ENCODE measurements at places on chromosomes 1 and 21. TPM values are rescaled to one million over a fixed set of nuclear protein-coding genes. Genes with fewer than 3 reads are reported as not detected.

DNA sequence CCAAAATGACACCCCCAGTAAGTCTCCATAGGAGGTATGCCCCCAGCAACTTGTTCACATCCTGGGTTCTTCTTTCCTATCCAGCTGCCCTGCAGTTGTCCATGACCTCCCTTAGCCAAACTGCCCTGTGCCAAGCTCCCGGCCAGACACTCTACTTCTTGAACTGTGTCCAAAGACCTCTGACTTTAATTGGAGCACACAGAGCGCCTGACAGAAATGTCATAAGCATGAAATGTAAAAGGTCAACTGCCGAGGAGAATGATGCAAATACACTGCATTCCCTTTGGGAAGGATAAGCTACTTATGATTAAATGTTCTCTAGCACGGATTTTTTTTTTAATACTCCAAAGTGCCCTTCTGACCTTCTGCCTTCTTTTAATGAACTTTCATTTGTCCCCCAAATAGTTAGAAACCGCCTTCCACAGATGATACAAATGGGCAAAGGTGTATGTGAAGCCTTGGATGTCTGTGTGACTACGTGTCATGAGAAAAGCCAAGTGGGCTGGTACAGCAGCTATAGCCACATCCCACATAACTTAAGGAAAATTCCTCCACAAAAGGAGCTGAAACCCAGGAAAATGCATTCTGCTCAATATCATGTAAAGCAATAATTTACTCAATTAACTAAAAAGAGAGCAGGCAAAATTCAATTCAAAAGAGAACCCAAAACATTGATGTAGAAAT lies 26.8 kb downstream of the PALMD start:
- no peaks in the 10 kb centered on the region for H3K27me3 ChIP-seq
- no peak for DNase-seq
- H3K4me3 ChIP-seq = no peak overlapping the region
- H3K36me3 ChIP-seq = no peaks in the 10 kb centered on the region
- peak overlapping the region; percentile 30 for H3K27ac ChIP-seq

DNA sequence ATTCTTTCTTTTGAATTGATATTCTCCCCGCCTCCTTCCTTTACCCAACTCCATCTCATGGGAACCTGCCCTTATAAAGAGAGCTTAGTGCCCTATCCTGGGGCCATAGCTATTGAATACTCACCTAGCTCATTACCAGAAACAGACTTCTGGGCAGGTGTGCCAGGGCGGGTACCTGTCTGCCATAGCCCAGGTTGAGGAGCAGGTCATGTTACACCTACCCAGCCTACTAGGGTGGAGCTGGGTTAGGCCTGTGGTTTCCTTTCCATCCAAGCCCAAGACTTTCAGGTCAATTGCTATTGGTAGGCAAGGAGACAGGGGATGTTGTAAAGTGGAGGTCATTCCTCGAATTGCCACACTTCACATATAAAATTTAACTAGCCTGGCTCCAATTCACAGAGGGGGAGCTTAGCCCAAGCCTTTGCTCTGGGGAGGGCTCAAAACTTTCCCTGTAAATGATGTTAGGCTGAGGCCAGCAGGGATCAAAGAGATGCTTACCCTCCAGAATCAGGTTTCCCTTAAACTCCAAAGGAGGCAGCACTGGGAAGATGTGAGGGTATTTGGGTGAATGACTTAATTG lies 87.1 kb upstream of the IPO9 start:
- no peaks in the 10 kb centered on the region for H3K36me3 ChIP-seq
- no peaks in the 10 kb centered on the region for H3K27me3 ChIP-seq
- H3K4me1 ChIP-seq = peaks cover 15% of the 10 kb centered on the region
- no peak overlapping the region for H3K27ac ChIP-seq
- no peak for DNase-seq
- no peak overlapping the region for H3K4me3 ChIP-seq

GRCh38 chr21:37368541-37369279 lies 2.1 kb downstream of the DYRK1A start:
- H3K4me3 ChIP-seq = peak overlapping the region; percentile 90
- H3K36me3 ChIP-seq = no peaks in the 10 kb centered on the region
- H3K27ac ChIP-seq = peak overlapping the region; percentile 99
- H3K27me3 ChIP-seq = no peaks in the 10 kb centered on the region
- peaks cover 44% of the 10 kb centered on the region for H3K4me1 ChIP-seq
- no peak for DNase-seq

GRCh38 chr1:179142889-179143299 lies 61.0 kb downstream of the TOR3A start:
- H3K27me3 ChIP-seq = no peaks in the 10 kb centered on the region
- peak overlapping the region; percentile 39 for H3K4me3 ChIP-seq
- no peak for DNase-seq

DNA sequence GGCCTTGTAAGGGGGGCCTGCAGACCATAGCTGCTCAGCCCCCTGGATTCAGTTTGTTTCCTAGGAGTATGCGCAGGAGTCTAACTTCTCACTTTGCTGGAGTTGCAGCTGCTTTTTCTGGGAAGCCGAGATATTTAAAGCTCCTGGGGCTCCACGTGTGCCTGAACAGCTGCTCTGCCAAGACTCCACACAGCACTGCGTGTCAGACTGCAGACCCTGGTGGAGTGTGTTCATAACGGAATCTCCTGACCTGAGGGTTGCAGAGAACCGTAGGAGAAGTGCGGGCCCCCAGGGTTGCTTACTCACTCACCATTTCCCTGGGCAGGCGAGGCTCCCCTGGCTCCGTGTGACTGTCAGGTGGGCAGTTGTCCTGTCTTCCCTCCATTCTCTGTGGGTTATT lies 474.3 kb upstream of the TMPRSS15 start:
- H3K4me3 ChIP-seq = no peak overlapping the region
- no peak overlapping the region for H3K27ac ChIP-seq
- no peak for DNase-seq
- no peaks in the 10 kb centered on the region for H3K36me3 ChIP-seq
- H3K27me3 ChIP-seq = no peaks in the 10 kb centered on the region

DNA sequence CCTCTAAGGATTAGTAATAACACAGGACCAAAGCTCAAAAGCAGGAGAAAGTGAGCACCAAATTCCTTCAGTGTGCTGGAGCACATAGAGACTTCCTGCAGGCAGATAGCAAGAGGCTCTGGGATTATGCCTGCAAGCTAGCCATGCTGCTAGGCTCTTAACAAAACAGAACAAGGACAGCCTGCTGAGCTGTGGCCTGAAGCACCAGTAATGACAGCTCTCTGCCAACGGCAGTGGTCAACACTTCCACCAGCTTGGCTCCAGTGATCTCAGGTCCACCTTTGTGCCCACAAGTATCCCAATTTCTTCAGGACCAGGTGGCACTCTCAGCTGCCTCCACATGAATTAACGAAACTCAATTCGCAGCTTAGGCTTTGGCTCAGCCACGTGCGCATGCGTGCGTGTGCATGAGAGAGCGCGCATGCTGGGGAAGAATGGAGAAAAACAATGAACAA lies 64.2 kb downstream of the SLC45A1 start:
- H3K36me3 ChIP-seq = peaks cover 4% of the 10 kb centered on the region
- no peak overlapping the region for H3K4me3 ChIP-seq
- H3K4me1 ChIP-seq = peaks cover 94% of the 10 kb centered on the region
- H3K27ac ChIP-seq = no peak overlapping the region
- no peaks in the 10 kb centered on the region for H3K27me3 ChIP-seq

DNA sequence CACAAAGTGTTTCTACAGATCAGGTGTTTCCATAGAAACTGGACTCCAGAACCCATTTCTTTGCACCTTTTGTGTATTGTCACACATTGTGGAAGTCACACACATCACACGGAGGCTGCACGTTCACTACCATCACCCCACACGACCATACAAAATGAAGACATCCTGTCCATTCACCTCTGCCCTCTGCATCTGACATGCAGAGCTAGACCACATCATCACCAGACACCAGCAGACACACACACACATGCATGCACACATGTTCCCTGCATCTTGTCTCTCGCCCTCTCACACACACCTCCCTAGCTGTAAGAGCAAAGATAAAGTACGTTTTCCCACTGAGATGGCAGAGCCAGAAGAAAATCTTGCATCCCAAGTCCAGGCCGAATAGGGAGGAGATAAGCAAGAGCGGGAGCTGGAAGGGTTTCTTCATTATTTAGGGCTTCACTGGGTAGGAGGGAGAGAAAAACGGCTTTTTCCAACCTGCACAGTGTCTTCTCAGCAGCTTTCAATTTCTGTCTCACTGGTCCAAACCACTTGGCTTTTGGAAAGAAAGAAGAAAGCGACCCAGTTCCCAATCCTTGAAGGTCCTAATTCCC lies 709 bp downstream of the PRELP start:
- DNase-seq = no peak
- H3K27me3 ChIP-seq = no peaks in the 10 kb centered on the region
- peaks cover 10% of the 10 kb centered on the region for H3K4me1 ChIP-seq
- peak overlapping the region; percentile 77 for H3K27ac ChIP-seq
- H3K4me3 ChIP-seq = peak overlapping the region; percentile 47
- no peaks in the 10 kb centered on the region for H3K36me3 ChIP-seq

GRCh38 chr1:17330856-17331255 lies 22.9 kb downstream of the PADI4 start:
- H3K4me1 ChIP-seq = no peaks in the 10 kb centered on the region
- no peaks in the 10 kb centered on the region for H3K36me3 ChIP-seq
- DNase-seq = no peak
- H3K27me3 ChIP-seq = no peaks in the 10 kb centered on the region
- no peak overlapping the region for H3K27ac ChIP-seq

GRCh38 chr21:45511661-45512431 lies 30.4 kb downstream of the SLC19A1 start:
- H3K27ac ChIP-seq = no peak overlapping the region
- DNase-seq = peak; percentile 68
- H3K4me1 ChIP-seq = peaks cover 17% of the 10 kb centered on the region
- no peaks in the 10 kb centered on the region for H3K27me3 ChIP-seq
- H3K4me3 ChIP-seq = no peak overlapping the region
- peaks cover 11% of the 10 kb centered on the region for H3K36me3 ChIP-seq

DNA sequence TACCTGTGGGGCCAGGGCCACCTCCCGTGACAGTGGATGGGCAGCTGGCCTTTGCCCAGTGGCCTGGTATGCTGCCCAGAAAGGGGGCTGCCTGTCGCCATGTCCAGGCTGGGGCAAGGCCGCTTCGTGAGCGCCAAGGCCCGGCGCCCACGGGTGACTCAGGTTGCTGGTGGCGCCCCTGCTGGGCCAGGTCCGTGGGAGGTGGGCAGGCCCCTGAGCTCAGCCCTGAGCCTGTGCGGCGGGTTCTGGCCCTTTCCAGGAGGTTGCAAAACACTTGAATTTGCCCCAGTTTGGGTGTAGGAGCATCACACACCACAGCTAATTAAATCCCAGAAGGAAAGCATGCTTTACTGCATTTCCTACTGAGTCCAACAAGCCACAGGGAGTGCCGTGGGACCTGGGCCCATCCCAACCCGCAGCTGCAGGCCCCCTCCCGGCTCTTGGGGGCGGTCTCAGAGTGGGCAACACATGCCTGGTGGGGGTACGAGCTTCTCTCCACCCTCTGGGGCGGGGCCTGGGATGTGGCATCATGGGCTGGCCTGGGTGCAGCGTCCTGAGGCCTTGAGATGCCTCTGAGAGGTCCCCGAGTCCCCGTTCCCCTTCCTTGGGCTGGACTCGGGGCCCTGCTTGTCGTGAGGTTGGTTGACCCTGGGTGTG lies 159.8 kb downstream of the PEX14 start:
- DNase-seq = no peak
- H3K27me3 ChIP-seq = no peaks in the 10 kb centered on the region
- peaks cover 34% of the 10 kb centered on the region for H3K36me3 ChIP-seq
- H3K27ac ChIP-seq = peak overlapping the region; percentile 89
- no peak overlapping the region for H3K4me3 ChIP-seq
- H3K4me1 ChIP-seq = peaks cover 52% of the 10 kb centered on the region

- no peak overlapping the region for H3K27ac ChIP-seq
- no peak for DNase-seq
- H3K4me3 ChIP-seq = no peak overlapping the region
- H3K36me3 ChIP-seq = no peaks in the 10 kb centered on the region
- H3K27me3 ChIP-seq = no peaks in the 10 kb centered on the region
- H3K4me1 ChIP-seq = peaks cover 10% of the 10 kb centered on the region
These were observed 69.3 kb downstream of the SPAG17 start for GRCh38 chr1:118115567-118116295.

GRCh38 chr1:223739366-223740037 lies 27.2 kb downstream of the CAPN2 start:
- H3K4me3 ChIP-seq = no peak overlapping the region
- DNase-seq = no peak
- H3K27me3 ChIP-seq = no peaks in the 10 kb centered on the region
- H3K4me1 ChIP-seq = peaks cover 62% of the 10 kb centered on the region

DNA sequence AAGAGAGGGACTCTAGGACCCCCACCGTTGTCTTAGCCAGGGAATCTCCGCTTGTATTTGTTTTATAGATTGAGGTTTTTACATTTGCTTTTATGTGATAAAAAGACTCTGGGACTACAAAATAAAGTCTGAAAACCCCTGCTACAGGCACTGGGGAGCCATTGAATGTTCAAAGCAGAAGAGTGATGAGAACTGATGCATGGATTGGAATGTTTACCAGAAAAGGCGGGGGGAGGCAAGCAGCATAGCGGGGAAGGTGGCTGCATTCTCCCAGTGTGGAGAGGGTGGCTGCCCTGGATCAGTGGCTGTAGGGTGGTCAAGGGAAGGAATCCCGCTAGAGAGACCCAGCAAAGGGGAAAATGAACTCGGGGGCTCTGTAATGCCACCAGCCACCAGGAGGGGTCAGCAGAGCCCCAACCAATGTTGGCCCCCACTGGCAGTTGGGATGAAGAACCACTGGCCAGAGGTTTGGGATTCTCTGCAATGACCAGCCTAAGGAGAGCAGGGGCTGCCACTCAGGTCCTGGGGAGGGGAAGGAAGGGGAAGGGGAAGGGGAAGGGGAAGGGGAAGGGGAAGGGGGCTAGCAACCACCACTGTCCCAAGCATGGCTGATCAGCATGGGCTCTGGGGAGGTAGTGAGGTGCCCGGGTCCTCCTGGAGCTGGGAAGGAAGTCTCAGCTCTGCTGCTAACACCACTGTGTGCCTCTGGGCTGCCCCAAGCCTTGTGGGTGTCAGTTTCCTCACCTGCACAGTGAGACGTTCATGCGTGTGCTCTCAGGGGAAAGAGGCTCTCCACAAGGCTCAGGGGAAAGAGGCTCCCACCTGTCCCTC lies 19.2 kb upstream of the PEF1 start:
- no peak for DNase-seq
- peaks cover 16% of the 10 kb centered on the region for H3K4me1 ChIP-seq
- H3K4me3 ChIP-seq = no peak overlapping the region
- no peaks in the 10 kb centered on the region for H3K36me3 ChIP-seq

- H3K27me3 ChIP-seq = no peaks in the 10 kb centered on the region
- H3K4me1 ChIP-seq = peaks cover 54% of the 10 kb centered on the region
- H3K4me3 ChIP-seq = peak overlapping the region; percentile 90
- peak; percentile 88 for DNase-seq
- H3K27ac ChIP-seq = peak overlapping the region; percentile 98
- peaks cover 18% of the 10 kb centered on the region for H3K36me3 ChIP-seq
These were observed 1.1 kb upstream of the PRXL2B start for GRCh38 chr1:2585318-2586092.

Gene NUP210L
- total RNA-seq = 0.91 TPM

Gene ITGB2
- total RNA-seq = 370 TPM

Gene TAS1R1
- total RNA-seq = not detected

Gene GJA8
- total RNA-seq = not detected

Gene ZNF593OS
- total RNA-seq = not detected

Gene FLG
- not detected for total RNA-seq

Gene AMPD1
- total RNA-seq = 0.77 TPM
